ENCODE measurements at places on chromosomes 12 and 14.

DNA sequence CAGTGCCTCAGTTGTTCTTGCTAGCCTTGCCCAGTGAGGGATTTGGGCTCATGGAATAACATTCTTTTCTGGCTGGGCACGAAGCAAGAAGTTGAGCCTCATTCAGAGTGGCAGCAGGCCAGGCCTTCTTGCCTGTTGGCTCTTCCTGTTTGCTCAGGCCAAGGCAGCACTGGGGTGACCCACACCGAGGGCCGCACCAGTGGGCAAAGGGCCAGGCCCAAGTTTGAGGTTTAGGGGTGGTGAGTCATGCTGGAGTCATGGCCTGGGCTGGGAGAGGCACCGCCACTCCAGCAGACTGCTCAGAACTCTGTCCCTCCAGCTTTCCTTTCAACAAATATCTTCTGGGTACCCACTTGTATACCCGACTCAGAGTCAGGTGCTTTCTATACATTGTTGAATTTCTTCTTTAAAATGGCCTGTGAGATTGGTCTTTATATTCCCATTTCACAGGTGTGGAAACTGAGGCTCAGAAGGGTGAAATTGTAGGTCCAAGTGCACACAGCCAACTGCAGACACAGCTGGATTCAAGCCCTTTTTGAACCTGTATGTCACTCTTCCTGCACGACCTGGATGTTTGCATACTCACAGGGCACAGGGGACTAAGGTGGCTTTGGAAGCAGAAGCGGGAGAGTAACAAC lies 279.4 kb downstream of the FOXN3 start:
- DNase-seq = no peak

DNA sequence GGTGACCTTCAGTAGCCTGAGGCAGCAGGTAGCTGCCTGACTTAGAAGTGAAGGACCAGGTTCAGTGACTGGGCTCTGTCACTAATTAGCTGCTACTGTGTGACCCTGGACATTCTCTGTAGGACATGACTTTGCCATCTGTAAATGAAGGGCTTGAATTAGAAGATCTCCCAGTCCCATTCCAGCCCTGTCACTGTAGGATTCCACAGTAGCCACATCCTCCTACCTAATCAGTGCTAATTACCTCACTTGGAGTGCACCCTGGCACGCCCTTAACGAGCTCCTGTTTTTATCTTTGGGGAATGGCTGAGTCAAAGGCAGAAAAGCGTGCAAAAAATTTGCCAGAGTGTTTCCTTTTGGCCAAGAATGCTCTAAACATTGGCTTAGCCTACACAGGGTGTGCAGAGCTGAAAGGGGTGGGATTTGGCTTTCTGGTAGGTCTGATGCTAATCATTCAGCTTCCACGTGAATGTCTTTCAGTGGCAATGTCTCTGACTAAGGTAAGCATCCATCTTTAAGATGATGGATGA lies 6.8 kb downstream of the NTF3 start:
- DNase-seq = no peak

DNA sequence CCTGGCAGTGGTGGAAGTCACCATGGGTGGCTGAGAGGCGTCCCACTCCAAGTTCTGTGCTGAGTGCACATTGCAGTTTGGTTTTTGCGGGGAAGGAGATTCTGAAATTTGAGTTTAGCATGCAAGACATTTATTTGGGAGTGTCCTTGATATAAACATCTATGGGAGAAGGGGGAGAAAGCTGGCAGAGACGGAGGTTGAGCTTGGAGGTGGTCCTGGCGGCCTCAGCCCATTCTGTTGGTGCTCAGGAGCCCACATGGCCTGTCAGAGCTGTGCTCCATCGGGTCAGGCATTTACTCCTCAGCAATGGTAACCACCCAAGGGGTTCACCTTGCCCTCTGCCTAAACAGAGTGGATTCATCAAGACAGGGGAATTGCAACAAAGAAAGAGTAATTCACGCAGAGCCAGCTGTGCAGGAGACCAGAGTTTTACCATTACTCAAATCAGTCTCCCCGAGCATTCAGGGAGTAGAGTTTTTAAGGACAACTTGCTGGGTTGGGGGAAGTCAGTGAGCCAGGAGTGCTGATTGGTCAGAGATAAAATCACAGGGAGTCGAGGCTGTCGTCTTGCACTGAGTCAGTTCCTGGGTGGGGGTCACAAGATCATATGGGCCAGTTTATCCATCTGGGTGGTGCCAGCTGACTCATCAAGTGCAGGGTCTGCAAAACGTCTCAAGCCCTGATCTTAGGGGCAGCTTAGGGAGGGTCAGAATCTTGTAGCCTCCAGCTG lies 323.3 kb upstream of the TMEM132C start:
- no peak for DNase-seq

DNA sequence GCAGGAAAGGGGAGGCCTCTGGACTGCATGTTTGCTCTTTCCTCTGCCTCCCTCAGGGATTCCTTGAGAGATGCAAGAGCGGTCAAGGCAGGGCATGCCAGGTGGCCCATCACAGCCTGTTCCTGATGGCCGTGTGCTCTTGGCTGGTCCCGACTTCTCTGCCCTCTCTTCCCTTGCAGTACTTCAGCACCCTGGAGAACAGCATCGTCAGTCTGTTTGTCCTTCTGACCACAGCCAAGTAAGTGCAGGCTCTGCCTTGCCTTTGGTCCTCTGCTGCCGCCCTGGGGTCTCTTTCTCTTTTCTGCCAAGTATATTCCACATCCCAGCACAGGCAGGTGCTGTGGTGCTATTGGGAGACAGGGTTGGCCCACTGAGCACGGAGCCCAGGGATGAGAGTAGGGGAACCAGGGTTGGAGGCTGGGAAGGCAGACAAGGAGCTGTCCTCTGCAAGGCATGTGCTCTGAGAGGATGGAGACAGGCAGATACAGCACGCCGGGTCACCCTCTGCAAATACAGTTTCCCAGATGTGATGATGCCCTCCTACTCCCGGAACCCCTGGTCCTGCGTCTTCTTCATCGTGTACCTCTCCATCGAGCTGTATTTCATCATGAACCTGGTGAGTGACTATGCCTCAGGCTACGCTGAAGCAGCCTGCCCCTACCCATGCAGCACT lies 51.9 kb downstream of the TPCN1 start:
- no peak for DNase-seq

DNA sequence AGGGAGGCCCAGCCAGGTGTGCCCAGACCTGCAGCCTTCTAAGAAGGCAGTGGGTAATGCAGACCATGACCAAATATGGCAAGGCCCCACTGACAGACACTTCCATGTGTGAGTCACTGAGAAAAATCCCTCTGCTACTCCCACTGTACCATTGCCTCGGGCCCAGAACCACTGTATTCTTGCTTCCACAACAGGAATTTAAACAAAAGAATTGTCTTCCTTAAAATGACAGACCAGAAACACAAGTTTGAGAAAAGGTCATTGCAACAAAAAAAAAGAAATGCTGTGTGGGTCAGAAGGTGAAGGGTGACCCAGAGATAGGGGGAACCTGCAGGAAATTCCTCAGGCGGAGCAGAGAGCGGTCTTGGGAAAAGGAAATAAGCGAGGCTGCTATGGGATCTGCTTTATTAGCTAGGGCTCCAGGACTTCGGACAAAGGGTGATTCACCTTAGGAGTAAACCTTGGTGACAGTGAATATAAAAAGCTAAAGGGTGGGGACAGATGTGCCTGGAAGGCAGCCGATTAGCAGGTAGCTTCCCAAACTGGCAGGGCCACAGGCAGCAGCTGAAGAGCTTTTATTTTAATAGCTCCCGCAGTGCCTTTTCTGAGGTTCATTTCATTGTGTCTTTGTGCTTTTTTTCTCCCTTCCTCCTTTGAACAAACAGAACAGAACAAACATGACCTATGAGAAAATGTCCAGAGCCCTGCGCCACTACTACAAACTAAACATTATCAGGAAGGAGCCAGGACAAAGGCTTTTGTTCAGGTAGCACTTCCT lies 185.3 kb upstream of the BCL2L14 start:
- DNase-seq = no peak

GRCh38 chr12:30155001-30155730 lies 371.4 kb upstream of the TMTC1 start:
- DNase-seq = no peak

DNA sequence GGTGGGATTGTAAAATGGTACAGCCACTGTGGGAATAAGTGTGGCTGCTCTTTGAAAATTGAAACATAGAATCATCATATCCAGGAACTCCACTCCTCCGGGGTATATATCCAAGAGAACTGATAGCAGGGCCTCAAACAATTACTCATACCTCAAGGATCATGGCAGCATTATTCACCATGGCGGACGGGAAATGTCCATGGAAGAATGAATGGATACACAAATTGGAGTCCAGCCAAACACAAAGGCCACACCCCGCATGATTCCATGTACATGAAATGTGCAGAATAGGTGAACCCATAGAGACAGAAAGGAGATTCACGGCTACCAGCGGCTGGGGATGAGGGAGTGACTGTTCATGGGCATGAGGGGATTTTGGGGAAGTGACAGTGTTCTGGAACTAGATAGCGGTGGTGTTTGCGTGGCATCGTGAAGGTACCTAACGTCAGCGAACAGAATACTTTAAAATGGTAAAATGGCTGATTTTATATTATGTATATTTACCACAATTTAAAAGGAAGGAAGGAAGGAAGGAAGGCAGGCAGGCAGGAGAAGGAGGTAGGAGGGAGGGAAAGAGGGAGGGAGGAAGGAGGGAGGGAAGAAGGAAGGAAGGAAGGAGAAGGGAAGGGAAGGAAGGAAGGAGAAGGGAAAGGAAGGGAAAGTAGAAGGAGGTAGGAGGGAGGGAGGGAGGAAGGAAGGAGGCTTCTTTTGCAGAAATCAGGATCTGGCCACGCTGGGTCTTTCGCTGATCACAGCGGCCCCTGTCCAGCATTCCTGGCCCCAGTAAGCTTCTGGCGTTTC lies 14.1 kb upstream of the NCOR2 start:
- no peak for DNase-seq

GRCh38 chr14:61498303-61498702 lies 176.9 kb downstream of the PRKCH start:
- no peak for DNase-seq

GRCh38 chr12:12378616-12379015 lies 21.7 kb downstream of the BORCS5 start:
- DNase-seq = no peak

GRCh38 chr14:37826869-37827268 lies 231.4 kb downstream of the TTC6 start:
- DNase-seq = no peak

DNA sequence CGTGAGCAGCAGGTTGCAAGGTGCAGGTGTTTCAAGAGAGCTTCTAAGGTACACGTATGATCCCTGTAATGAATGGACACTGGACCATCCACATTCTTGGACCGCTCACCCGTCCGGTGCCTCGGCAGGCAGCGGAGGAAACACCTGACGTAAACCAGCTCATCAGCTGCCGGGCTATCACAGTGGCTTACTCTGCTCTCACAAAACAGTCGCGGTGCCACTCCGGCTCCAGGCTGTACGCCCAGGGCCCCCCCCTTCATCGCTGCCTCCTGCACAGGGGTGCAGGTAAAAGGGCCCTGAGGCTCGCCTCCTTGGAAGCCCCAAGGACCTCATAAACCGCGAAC lies 436 bp downstream of the VPS33A start:
- no peak for DNase-seq

DNA sequence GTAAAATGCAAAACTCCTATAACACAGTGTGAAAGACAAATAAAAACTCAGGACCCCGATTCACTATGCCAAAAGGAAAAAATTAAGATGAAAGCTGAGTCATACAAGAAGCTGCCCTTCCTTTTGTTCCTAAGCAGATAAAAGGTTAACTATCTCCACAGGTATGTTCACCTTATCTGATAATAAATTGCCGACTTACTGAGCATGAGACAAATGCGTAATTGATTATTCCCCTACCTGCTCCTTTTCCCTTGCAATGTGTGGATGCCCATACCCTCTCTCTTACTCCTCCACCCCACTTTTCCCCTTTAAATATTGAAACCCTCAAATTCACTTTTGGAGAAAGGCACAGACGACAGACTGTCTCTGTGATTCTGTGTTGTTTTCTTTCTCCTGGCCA lies 148.6 kb upstream of the TMEM260 start:
- no peak for DNase-seq

DNA sequence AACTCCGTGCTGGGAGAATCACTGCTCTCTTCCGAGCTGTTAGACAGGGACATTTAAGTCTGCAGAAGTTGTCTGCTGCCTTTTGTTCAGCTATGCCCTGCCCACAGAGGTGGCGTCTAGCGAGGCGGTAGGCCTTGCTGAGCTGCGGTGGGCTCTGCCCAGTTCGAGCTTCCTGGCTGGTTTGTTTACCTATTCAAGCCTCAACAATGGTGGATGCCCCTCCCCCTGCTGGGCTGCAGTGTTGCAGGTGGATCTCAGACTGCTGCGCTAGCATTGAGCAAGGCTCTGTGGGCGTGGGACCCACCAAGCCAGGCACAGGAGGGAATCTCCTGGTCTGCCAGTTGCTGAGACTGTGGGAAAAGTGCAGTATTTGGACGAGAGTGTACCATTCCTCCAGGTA lies 43.7 kb downstream of the GPR137C start:
- no peak for DNase-seq

- no peak for DNase-seq
These were observed 1.1 kb downstream of the WDR20 start for GRCh38 chr14:102140750-102141145.

DNA sequence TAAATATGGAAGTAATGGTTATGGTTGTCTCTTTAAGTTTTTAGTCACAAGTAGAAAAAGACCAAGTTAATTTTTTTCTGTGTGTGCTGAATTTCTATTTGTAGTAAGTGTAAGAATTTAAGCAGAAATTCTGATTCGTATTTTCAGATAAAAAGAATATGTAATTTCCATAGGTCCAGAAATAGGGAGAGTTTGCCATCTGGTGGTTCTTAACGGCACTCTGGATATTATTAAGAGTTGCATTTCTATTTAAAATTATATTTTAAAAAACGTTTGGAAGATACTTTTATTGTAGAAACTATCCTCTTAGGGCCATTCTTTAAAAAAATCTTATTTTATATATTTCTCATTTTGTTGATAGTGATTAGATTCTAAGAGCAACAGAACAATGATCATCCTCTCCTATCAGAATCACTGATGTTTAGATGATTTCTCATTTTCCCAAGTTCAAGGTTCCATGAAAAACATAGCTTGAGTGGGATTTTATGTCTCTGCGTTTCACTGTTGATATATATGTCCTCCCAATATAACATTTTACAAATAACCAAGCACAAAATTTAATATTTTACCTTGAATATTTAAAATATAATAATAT lies 88.3 kb downstream of the LRRK2 start:
- no peak for DNase-seq

- no peak for DNase-seq
These were observed 671 bp upstream of the AQP2 start for GRCh38 chr12:49949866-49950265.

DNA sequence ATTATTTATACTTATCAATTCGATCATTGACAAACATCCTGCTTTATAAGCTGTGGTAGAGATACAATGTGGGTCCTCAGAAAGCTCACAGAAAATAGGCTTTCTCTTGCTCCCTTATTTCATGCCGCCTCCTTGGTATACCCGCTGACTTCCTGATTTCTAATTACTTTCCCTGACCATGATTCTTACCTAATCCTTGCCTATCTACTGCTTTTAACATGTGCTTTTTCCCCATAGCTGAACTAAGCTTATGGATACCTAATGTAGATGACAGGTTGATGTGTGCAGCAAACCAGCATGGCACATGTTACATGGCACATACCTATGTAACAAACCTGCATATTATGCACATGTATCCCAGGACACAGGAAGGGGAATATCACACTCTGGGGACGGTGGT lies 65.1 kb downstream of the ITPR2 start:
- DNase-seq = no peak

Measured in DND-41 (cell line).